Activated CD4-positive, alpha-beta T cell treated with anti-CD3 and anti-CD28 coated beads for 48 hours (primary cell): ENCODE measurements at places on chromosomes 2 and 18.

- DNase-seq = no peak
Observed at GRCh38 chr2:31525876-31526275, 54.9 kb downstream of the SRD5A2 start.

- DNase-seq = peak; percentile 33
Observed at GRCh38 chr2:171541202-171541887, 19.1 kb downstream of the CYBRD1 start.

GRCh38 chr2:226999661-227000060 lies 163.8 kb downstream of the RHBDD1 start:
- no peak for DNase-seq

DNA sequence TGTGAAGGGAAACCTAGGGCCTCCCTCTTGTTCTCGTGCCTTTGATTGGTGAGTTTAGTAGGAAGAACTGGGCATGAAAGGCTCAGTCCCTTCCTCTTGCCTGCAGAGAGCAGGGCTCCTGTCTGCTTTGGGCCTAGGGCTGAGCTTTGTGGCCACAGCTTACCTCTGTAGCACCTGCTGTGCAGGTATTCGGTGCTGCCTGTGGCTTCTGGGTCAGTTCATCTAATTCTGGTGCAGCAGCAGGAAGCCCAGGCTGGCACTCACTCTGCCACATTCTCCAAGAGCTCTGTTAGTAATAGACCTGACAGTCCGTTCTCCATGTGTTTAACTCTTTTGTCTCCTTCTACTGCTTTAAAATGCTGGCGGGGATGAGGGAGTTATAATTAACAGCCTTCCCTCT lies 96.5 kb downstream of the DLGAP1 start:
- no peak for DNase-seq

GRCh38 chr18:63264871-63265270 lies 54.7 kb downstream of the BCL2 start:
- DNase-seq = no peak

DNA sequence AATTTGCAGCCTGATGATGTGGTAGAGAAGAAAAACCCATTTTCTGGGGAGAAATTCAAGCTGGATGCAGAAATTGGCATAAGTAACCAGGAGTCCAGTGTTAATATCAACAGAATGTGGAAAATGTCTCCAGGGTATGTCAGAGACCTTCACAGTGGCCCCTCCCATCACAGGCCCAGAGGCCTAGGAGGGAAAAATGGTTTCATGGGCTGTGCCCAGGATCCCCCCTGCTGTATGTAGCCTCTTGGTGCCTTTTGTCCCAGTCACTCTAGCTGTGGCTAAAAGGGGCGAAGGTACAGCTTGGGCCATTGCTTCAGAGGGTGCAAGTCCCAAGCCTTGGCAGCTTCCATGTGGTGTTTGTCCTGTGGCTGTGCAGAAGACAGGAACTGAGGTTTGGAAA lies 40.2 kb downstream of the CACNB4 start:
- DNase-seq = no peak

GRCh38 chr2:55148269-55148668 lies 83.8 kb downstream of the CLHC1 start:
- no peak for DNase-seq

GRCh38 chr2:15449556-15450236 lies 111.4 kb downstream of the NBAS start:
- DNase-seq = no peak

GRCh38 chr2:51218047-51218446 lies 186.1 kb upstream of the NRXN1 start:
- no peak for DNase-seq

DNA sequence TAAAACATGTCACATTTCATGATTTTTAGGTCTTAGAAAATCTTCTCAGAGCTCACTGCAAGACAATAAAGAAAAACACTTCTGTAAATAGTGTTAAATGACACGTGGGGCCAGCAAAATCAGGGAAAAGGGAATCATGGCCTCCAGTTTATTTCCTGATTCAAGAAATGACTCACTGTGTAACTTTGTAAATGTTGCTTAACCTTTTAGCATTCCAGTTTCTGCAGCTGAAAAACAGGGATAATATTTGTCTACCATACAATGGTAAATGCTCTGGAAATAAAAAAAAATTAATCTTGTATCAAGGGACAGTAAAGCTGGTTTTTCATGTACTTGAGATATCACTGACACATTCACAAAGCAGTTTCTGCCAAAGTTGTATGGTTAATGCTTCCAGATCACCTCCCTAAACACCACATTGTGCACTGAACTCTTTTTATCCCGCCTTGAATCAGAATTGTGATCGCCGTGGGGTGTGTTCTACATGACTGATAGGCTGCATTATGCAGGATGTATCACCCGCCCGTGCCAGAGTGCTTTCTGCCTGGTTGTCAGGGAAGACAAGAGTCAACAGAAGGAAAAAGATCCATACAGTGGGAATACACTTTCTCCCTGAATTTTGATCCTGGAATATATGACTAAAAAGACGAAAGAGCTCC lies 238.8 kb downstream of the IKZF2 start:
- no peak for DNase-seq

GRCh38 chr2:70887550-70888246 lies 48.0 kb upstream of the ATP6V1B1 start:
- peak; percentile 64 for DNase-seq

DNA sequence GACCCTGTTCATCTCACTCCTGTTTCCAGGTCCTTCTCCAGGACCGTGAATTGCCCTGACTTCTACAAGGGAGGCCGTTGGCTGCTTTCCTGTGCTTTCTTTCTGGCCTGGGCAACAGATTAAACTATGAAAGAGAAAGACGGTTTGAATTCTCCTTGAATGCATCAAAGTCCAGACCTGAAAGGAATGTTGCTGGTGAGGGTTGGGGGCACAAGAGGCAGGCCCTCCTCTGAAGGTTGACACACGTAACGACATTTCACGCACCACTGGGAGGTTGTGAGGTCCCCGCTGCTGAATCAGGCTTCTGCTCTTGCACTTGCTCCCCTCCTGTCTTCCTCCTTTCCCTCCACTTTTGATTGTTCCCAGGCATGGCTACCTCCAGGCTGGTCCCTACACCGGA lies 141.9 kb downstream of the CYRIA start:
- no peak for DNase-seq

GRCh38 chr2:222715742-222716141 lies 44.3 kb downstream of the MOGAT1 start:
- no peak for DNase-seq

DNA sequence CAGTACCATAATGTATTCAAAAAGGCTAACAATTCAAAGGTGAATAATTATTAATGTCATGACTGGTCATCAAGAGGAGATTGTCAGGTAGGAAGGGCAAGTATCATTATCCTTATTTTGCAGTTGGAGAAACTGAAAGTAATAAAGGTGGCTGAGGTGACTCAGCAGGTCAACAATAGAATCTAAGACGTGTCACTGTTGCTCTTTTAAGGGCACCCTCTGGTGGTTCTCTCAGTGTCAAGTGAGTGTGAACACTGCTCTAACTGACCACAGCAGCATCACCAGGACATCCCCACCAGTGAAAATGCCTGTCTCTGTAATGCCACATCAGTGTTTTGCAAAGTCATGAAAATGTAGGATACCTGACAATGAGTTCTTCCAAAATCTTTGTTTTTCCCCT lies 69.7 kb downstream of the DCC start:
- no peak for DNase-seq

GRCh38 chr2:172977270-172978062 lies 98.2 kb upstream of the MAP3K20 start:
- no peak for DNase-seq

- no peak for DNase-seq
Observed at GRCh38 chr2:9178904-9179571, 27.6 kb upstream of the ASAP2 start.

- DNase-seq = no peak
Observed at GRCh38 chr2:136111711-136112110, 6.2 kb downstream of the CXCR4 start.

DNA sequence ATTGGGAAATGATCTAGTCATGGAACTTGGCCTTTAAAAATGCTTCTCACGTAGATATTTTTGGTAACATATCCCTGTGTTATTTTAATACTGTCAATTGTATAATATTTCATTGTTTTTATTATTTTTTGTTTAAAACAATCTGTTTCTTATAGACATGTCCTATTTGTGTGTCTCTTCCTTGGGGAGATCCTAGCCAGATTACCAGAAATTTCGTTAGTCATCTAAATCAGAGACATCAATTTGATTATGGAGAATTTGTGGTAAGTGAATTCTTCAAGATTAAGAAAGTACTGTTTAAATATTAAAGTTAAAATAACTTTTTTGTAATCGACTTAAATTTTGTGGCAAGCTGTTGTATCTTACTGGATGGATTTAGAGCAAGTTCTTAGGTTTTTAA lies 34.9 kb downstream of the RNF138 start:
- DNase-seq = no peak

DNA sequence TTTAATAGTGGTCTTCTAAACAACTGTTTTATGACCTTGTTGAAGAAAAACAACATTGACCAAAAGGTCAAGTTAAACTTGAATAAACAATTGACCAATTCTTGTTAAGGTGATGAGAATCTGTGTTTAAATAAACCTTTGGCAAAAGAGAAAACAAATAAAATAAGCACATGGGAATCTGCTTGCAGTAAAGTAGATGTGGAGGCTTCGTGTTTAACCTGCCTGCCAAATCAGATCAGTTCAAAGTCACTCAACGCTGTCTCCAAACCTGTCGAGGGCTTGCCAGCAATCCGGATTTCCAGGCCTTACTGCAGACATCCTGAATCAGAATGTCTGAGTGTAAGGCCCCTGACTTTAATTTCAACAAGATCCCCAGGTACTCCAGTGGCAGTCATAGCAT lies 55.1 kb upstream of the AQP4 start:
- no peak for DNase-seq

DNA sequence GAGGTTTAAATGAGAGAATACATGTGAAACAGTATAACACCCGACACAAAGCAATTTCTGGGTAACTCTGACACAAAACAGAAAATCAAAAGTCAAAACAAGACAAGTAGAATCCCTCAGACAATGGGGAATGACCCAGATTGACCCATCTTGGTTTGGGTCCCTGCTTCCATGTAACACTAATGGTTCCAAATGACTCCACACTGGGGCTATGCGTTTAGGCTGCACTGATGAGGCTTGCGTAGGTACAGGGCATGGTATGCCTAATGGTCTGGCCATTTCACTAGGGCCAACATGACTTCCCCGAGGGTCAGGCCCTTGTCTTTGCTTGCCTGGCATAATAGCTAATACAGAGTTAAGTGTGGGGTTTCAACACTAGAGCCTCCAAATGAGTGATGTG lies 27.2 kb upstream of the NFE2L2 start:
- DNase-seq = peak; percentile 28

- DNase-seq = no peak
Observed at GRCh38 chr2:76851000-76851399, 671.2 kb downstream of the LRRTM4 start.

DNA sequence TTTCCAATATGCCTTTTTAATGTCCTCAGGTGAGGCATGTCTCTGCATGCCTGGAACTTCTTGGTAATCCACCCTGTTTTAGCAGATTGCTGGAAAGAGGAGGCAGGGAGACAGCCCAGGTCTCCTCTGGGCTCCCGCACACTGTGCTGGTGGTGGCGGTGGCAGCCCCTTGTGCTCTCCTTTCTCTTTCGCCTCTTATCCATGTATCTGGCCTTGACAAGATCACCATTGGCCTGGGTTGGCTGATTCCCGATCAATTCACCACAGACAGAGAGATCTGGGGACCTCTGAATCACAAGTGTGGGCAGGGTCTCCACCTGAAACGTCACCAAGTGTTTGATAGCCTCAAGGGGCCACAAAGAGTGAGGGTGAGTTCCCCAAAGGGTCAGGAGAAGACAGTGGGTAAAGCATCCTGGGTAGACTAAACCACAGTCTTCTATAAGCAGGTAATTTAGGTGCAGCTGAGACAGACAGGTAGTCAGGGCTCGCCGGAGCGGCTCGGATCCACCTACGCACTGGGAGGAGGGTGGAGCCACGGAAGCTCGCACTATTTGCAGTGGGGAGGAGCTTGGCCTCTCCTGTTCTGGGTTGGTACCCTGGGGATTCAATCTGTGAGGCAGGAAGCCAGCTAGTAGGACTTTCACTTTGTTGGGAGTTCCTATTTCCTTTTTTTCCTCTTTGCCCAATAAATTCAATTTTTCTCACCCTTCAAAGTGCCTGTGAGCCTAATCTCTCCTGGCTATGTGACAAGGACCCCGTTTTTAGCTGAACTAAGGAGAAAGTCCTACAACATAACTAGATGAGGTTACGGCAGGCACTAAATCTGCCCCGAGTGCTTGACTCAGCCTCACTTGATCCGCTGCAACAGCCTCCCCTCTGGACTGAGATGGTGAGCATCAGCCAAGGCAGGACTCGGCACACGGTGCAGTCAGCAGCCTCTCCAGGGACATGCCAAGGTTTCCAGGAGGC lies 57.6 kb downstream of the SLC4A3 start:
- DNase-seq = peak; percentile 75

GRCh38 chr2:150567771-150568301 lies 80.4 kb upstream of the RND3 start:
- DNase-seq = no peak

DNA sequence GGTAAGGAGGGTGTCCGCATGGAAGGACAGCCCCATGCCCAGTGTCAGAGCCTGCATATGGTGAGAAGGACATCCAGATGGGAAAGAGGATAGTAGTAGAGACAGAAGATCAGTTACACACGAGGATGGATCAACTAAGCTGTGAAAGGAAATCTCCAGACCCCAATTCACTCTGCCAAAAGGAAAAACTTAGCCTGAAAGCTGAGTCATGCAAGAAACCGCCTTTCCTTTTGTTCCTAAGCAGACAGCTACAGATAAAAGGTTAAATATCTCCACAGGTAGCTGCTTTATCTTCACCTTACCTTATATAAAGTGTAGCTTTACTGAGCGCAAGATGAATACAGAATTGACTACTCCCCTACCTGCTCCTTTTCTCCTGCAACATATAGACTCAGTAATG lies 67.3 kb upstream of the LGALSL start:
- DNase-seq = no peak

- peak; percentile 27 for DNase-seq
Observed at GRCh38 chr18:12406371-12407111, 1.2 kb upstream of the PRELID3A start.

DNA sequence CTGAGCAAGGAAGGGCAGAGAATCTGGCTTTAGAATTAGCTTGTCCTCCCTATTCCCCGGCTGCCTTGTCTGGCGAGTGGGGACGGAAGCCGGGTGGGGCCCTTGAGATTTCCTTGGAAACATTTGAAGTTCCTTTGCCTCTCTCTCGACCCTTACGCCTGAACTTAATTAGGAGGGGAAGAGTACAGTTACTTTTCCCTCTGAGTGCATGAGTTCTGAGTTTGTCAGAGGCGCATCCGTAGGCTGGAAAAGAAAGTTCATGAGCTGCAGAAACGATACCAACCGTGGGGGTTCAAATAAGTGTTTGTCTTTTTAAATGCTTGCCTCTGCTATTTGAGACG lies 468 bp downstream of the PIKFYVE start:
- no peak for DNase-seq

- no peak for DNase-seq
Observed at GRCh38 chr2:83565626-83566025, 893.5 kb downstream of the SUCLG1 start.

- DNase-seq = no peak
Observed at GRCh38 chr2:64595397-64596176, 58.1 kb downstream of the SERTAD2 start.

GRCh38 chr2:10019174-10019573 lies 24.2 kb upstream of the KLF11 start:
- DNase-seq = no peak
